ENCODE measurements at places on chromosomes 12 and 14.

DNA sequence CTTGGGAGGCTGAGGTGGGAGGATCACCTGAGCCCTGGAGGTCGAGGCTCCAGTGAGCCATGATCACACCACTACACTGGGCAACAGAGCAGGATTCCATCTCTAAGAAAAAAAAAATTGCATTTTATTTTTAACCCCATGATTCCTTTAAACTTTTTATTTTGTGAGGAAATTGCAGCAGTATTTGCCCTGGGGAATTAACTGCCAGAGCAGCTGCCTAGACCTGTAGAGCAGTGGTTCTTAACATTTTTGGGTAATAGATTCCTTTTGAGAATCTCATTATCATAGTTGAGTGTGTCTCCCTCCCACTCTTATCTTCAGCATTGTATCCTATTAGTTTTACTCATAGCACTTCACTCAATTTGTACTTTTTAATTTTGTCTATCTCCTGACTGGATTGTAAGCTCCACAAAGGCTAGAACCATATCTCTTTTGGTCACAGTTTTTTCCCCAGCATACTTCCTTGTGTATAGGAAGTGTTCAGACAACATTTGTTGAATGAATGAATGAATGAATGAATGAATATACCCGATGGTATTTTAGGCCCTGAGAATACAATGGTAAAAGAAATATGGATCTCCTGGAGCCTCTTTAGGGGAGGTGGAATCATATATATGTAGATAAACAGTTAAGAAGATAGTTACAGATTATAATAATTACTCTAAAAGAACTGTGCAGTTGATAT is 40.6 kb downstream of the BRMS1L start:
- DNase-seq, result no peak

DNA sequence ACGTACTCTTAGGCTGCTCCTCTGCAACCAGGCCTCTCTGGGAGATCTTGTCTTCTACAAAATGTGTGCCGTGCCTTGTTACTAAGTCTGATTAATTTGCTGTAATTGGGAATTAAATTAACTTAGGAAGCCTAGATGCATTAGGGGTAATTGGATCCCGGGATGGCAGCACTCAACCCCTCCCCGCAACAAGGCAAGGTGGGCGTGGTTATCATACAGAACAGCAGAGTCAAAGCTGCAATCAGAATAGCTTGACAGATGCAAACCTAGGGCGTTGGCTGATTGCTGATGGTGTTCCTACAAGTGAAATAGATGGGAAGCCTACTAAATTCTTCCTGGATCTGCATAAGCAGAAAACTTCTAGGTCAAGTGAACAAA is 34.5 kb upstream of the NFYB start:
- DNase-seq, result no peak

GRCh38 chr12:49947593-49948226 is 2.8 kb upstream of the AQP2 start:
- no peak for DNase-seq

DNA sequence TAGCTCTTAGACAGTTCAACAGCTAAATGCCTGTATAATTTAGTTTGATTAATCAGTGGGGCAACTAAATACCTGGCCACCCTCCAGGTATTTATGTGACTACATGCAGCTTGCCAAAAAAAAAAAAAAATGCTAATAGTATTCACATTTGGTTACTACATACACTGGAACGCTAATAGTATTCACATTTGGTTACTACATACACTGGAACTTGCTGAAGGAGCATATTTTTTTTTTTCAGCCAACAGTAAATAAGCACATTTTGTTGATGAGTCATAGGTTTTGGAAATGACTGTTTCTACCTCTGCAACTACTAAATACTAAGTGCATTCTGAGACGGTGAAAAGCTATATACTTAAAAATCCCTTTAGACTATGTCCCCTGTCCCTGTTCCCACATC is 1172.3 kb downstream of the LRFN5 start:
- peak; percentile 28 for DNase-seq

DNA sequence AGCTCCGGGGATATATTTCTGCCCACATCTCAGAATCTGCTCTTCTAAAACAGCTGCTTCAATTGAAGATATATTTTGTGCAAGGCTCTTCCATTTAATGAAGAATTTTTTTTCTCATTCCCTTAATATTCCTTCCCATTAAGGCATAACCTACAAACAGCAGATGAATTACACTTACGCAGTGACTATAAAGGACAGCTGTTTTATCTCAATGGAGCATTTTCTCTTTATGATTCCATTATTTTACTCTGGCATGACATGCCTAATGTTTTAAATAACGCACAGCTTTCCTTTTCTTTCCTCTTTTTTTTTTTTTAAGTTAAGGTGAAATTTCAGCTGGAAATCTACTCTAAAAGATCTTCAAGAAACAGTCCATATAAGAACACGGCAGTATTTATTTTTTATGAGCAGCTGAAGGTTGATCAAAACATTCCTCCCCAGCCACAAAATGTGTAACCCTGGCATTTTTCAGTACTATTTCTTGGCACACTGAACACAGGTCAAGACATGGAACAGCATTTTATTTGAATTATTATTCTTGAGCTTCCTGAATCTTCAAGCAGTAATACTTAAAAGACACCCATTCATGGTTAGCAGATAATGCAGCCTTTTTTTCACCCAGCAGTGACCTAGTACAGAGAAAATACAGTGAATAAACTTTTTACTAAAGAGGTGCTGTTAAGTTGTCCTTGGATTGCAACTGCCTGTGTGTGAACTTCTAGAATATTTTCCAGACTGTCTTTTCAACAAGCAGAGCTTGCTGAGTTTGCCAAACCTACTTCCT is 118.1 kb upstream of the FOXN3 start:
- no peak for DNase-seq

DNA sequence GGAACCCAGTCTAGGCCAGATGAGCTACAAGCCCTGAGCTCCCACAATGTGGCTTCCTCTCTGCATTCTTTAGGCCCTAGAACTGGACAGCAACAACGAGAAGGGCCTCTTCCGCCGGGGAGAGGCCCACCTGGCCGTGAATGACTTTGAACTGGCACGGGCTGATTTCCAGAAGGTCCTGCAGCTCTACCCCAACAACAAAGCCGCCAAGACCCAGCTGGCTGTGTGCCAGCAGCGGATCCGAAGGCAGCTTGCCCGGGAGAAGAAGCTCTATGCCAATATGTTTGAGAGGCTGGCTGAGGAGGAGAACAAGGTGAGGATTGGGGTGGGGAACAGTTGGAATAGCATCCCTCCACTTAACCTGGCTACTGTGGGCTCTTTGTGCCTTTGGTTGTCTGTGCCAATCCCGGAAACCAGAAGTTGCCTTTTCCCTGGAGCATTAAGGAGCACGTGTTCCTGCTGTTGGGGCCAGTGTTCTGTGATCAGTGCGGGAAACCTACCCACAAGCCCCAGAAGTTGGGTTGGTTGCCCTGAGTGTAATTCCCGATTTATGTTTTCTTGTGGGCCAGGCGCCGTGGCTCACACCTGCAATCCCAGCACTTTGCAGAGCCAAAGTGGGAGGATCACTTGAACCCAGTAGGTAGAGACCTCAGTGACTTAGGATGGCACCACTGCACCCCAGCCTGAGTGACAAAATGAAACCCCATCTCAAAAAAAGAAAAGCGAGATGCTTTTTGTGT is 6.4 kb downstream of the FKBP4 start:
- DNase-seq, result no peak

DNA sequence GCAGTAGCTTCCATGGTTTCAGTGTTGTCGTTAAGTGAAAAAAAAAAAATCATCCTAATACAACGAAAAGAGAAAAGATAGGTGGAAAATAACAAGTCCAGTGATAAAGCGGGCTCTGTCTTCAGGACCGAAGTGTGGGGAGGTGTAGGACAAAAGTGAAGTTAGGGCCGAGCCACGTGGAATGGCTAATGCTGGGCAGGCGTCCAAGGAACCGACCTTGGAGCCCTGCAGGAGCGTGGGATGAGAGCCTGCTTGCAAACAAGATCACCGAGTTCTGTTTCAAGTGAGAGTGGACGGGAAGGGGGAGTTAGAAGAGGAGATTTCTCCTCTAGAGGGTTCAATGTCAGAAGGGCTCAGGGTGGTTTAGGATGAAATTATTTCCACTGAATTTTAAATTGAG is 22.2 kb downstream of the A2ML1 start:
- DNase-seq, result peak; percentile 29

DNA sequence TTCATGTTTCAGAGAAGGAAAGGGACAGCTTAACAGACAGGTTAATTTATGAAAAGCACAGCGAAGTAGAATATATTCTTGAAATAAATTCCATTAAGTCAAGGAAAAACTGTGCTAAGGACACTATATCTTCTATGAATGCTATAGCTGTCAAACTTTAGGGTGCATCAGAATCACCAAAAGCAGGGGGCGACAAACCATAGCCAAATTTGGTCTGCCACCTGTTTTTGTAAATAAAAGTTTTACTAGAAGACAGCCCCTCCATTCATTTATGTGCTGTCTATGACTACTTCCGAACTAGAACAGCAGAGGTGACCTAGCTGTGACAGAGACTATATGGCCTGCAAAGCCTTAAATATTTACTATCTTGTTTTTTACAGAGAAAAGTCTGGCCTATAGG is 25.9 kb downstream of the PPP4R3A start:
- no peak for DNase-seq

GRCh38 chr14:58356268-58356667 is 39.5 kb upstream of the TOMM20L start:
- DNase-seq, result no peak

DNA sequence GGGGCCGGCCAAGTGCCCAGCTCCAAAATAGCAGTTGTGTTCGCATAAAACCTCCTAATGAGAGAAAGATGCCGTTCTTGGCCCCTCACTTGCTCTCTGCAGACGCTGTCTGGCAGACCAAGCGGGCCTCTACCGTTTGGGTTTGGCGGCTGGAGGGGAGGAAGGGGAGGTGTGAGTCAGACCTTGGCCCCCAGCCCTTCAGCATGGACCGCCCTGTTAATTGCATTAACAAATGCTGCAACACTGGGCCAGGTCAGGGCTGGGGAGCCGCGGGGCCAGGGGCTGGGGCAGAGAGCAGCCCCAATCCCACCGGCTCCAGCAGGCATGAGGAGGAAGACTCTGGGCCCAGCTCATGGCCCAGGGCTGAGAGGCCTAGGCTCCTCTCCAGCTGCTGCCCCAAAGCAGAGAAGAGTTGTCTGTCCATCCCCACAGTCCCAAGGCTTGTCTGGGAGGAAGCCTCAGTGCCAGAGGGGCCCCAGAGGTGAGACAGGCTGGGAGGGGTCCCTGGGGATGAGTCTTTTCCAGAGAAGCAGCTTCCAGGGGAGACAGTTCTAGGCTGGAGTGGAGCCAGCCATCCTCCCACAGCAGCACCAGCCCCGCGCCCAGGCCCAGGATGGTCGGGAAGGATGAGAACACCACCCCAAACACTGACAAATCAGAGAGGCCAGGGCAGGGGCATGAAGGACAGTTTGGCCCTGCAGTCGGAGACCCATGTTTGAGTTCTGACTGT is 16.9 kb downstream of the LTBP2 start:
- DNase-seq, result no peak

DNA sequence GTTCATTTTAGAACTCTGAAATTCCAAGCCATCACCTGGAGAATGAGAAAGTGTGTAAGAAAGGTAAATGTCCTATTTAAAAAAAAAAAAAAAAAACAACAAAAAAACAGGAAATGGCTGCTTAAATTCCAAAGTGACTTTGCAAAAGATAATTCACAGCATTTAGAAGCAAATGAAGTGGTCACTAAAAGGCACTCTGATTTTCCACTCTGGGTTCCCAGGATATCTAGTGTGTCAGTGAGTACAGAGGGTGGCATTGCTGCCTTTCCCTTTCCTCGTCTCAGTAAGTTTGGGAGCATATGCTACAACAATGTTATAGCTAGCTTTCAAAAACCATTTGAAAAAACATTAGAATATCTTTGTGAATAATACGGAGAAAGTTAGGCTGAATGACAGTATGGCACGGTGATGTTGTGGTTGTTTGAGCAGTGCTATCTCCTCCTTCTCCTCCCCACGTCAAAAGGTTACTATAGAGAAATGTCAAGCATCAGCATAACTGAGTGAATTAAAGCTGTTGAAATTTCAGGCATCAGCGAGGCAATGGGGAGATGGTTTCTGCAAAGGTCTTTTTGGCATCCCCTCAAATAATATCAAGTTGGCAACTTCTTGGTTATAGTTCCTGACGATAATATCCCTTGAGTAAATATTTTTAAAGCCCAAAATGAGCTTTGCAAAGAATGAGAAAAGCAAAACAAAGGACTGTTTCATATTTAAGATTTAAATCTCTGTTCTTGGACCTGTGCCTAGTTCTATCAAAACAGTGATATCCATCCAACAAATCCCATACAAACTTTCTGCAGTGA is 164.5 kb upstream of the E2F7 start:
- no peak for DNase-seq

GRCh38 chr12:59820594-59821011 is 224.8 kb downstream of the SLC16A7 start:
- DNase-seq, result no peak

- DNase-seq, result no peak
These were observed 966 bp downstream of the SINHCAF start for GRCh38 chr12:31324845-31325523.

GRCh38 chr14:77130386-77130785 is 11.2 kb downstream of the ZDHHC22 start:
- no peak for DNase-seq

GRCh38 chr14:85248881-85249635 is 280.9 kb upstream of the FLRT2 start:
- DNase-seq, result no peak

- DNase-seq, result no peak
These were observed 414.0 kb upstream of the FLRT2 start for GRCh38 chr14:85115921-85116320.

DNA sequence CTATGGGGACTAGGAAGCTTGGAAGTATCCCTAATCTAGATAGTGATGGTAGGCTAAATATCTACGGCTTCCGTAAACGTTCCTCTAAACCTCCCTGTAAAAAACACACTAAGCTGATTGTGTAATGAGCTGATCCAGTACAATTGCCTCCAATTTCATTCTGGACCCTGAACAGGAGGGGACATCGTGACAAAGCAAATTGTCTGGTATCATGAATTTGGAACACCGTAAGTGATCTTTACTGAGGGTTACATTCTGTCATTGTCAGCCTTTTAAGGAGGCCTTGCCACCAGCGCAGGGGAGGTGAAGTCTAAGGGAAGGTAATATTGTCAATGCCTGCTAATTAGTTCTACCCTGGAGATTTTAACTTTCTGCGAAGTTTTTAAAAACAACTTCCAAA is 487 bp upstream of the MGST1 start:
- no peak for DNase-seq

GRCh38 chr14:77206261-77206824 is 24.7 kb downstream of the TMEM63C start:
- DNase-seq, result no peak

GRCh38 chr14:88669346-88669745 is 106.5 kb downstream of the ZC3H14 start:
- peak; percentile 16 for DNase-seq

GRCh38 chr14:68407825-68408224 is 385.0 kb downstream of the ZFP36L1 start:
- DNase-seq, result no peak

DNA sequence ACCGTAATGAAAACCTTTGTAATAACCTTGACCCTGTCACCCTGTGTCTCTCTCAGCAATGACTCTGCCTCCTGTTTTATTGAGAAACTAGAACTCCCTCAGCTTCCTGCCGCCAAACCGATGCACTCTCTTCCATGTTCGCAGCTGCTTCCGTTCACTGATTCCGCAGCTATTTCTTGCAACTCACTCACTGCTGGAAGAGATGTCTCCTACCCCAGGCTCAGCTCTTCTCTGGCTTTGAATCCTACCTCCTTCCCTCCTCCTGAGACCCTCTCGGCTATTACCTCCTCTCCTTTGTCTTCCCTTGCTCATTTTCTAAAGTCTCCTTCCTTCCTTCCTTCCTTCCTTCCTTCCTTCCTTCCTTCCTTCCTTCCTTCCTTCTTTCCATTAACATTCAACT is 71.0 kb downstream of the ESRRB start:
- DNase-seq, result no peak

GRCh38 chr14:44154874-44155273 is 352.2 kb downstream of the FSCB start:
- DNase-seq, result no peak

Measured in renal cortical epithelial cell (primary cell).